ENCODE measurements at places on chromosomes 11 and 22.

DNA sequence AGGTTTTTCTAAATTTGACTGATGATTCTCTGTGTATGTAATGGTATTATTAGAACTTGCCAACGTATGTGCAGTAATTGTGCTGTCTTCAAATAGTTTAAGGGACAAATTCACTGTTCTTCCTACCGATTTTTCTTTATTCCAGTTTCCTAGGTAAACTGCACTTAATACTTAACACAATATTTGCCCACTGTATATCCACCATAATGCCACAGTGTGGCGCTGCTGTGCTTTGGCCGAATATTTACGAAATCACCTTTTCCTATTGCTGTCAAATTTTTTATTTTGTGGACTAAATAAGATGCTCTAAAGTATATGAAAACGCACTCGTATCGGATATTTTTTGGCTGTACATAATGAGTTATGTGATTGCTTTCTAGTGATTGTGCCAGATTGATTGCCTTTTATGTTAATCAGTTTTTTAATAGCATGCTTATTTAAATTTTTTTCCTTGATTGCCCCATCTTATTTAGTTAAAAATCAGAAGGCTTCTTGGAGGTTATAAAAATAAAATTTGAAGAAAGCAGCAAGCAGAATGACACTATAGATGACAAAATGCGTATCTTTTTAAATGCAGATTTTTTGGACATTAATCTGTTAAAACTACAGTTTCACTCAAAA, 10.5 kb downstream of the AASDHPPT start:
- DNase-seq, result peak; percentile 68

DNA sequence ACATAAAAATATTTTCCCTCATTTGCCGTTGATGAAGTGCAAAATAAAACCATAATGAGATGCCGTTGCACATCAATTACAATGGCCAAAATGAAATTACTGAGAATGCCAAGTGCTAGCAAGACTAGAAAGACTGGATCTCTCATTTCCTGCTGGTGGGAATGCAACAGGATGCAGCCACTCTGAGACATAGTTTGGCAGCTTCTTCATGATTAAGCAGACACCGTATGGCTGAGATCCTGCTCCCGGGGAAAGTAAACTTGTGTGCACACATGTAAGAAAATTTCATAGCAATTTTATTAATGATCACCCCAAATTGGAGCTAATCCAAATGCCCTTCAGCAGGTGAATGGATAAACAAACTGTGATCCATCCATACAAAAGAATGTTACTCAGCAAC, 1013.2 kb downstream of the TBC1D22A start:
- DNase-seq, result no peak

- no peak for DNase-seq
Observed at GRCh38 chr11:126423154-126423553, 67.7 kb downstream of the ST3GAL4 start.

- no peak for DNase-seq
Observed at GRCh38 chr11:3126901-3127691, 38.0 kb downstream of the OSBPL5 start.

- no peak for DNase-seq
Observed at GRCh38 chr11:65766535-65766934, 14.2 kb downstream of the AP5B1 start.

- DNase-seq, result no peak
Observed at GRCh38 chr11:83302151-83302550, 16.0 kb upstream of the CCDC90B start.
